ENCODE measurements at places on chromosomes 7 and 10.

- peak; percentile 21 for DNase-seq
These were observed 23.1 kb upstream of the MACC1 start for GRCh38 chr7:20240080-20240926.

DNA sequence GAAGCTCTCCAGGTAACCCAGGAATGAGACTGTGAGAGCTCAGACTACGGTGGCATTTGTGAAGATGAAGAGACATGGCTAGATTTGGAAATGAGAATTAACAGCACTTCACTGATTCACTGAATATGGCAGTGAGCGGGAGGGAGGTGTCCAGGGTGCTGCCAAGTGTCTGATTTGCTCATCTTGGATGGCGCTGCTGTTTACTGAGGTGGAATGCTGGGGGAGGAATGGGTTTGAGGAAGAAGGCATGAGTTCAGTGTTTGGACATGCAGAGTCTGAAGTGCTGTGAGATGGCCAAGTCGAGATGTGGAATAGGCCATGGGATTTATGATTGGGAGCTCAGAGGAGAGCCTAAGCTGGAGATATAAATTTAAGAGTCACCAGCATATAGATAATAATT, 437.1 kb upstream of the NPVF start:
- DNase-seq: no peak

- DNase-seq: no peak
These were observed 78.0 kb downstream of the FAM13C start for GRCh38 chr10:59284118-59284975.

GRCh38 chr7:47576866-47577306, 5.0 kb downstream of the TNS3 start:
- no peak for DNase-seq

GRCh38 chr10:69943292-69943820, 109.3 kb upstream of the MACROH2A2 start:
- no peak for DNase-seq

DNA sequence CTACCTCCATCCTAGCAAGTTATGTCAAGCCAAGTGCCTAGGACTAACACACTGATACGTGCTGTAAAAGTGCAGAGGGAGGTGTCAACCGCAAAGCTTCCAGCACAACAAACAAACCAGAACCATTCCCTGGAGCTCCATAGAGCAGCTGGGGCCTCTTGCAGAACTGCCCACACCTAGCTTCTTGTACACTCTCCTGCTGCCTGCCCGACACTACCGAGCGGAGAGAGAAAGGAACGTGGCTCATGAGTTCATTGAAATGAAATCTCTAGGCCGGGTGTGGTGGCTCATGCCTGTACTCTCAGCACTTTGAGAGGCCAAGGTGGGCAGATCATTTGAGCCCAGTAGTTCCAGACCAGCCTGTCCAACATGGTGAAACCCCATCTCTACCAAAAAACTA, 73.5 kb downstream of the MKI67 start:
- no peak for DNase-seq

GRCh38 chr7:25122373-25122772, 2.7 kb downstream of the CYCS start:
- DNase-seq: no peak

- no peak for DNase-seq
These were observed 420.6 kb downstream of the ARL4A start for GRCh38 chr7:13108061-13108460.

DNA sequence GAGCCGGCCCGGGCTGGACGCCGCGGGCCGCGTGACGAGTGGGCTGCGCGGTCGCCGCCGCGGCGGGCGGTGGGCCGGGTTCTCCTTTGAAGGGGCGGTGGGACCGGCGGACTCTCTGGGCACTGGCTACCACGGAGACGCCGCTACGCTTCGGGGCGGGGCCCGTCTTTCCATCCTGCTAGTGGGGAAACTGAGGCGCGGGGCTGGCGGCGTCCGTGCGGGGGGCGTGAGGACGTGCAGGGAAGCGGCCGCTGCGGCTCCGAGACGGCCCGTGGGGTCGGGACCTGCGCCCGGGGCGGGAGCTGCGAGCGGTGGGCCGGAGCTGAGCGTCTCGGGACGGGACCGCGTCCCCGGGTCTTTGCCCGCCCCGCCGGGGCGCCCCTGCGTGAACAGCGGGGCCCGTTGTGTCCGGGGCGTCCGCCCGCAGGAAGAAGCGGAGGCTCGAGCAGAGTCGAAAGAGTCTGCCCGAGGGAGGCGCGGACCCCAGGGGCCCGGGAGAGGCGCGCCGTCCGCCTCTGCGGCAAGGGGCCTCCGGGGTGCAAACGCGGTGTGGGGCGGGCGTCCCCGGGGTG, 548 bp upstream of the BNIP3 start:
- DNase-seq: peak; percentile 76

GRCh38 chr7:153396475-153396874, 636.9 kb downstream of the ACTR3B start:
- no peak for DNase-seq

DNA sequence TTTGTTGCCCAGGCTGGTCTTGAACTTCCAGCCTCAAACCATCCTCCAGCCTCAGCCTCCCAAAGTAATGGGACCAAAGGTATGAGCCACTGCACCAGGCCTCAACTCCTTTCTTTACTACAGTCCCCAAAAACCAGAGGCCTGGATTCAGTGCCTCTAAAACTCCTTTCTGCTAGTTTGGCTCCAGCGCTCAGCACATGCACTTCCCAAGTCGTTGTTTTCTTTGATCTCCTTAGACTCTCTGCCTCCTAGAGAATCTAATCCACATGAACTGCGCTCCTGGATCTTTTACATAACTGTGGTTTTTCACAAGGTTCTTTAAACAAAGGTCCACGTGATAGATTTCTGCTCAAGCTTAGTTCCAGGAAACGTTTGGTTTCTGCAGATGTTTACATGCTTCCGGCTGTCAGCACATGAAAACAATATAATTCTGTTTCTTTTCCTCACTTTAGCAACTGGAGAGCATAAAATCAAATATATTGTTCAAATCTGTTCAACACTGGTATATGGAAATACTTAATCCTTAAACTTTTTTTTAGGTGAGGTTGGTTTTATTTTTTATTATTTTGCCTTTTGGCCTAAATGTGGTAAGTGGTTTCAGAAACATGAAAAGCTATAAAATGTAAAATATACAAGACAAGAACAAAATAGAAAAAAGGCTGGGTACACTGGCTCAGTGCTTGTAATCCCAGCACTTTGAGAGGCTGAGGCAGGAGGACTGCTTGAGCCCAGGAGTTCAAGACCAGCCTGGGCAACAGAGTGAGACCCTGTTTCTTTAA, 270.5 kb upstream of the MKLN1 start:
- peak; percentile 37 for DNase-seq

GRCh38 chr10:79982362-79982800, 33.5 kb upstream of the SFTPD start:
- DNase-seq: peak; percentile 22

- no peak for DNase-seq
These were observed 58.5 kb downstream of the FGFR2 start for GRCh38 chr10:121539786-121540185.

- DNase-seq: no peak
These were observed 98.4 kb downstream of the SNX10 start for GRCh38 chr7:26390016-26390415.

DNA sequence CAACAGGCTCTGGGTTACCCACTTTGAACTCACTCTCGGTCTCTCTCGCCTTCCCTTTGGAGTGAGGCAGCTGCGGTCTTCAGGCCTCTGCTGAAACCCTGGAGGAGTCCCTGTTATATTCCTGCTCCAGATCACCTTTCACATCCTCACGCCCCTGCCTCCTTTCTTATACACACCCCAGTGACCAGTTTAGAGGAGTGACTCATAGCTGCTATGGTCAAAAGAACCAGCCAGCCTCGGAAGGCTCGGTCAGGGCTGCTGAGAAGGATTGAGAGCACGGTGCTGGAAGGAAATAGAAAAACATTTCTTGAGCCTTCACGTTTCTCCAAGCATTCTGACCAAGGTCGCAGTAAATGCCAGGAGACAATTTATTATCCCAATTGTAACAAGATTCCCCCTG, 28.3 kb upstream of the SVOPL start:
- DNase-seq: no peak

DNA sequence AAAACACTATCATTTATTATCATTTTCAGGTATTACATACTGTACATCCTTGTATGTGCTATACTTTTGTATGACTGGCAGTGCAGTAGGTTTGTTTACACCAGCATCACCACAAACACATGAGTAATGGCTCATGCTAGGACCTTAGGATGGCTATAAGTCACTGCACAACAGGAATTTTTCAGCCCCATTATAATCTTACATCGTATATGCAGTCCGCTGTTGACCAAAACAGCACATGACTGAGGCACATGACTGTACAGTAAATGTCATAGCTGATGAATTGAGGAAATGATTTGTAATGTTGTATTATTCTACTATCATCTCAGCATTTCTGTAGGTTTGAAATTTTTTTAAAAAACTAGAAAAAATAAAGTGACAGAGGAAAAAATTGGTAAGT, 38.6 kb downstream of the BPGM start:
- no peak for DNase-seq

DNA sequence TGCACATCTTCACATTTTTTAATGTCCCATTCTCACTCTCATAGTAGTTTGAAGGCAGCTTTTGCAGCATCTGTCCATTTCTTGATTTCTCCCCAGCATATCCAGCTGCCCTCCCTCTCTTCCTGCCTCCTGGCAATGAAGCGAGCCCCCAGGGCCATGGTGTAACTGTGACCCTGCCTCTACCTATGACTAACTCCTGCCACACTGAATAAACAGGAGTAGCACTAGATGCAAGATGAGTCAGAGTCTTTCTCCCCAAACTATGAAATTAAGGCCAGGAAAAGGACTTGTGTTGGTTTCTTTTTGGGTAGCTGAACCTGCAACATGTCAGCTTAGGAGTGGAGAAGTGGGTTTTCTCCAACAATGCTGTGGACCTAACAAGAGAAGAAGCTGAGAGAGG, 329.0 kb downstream of the RNLS start:
- no peak for DNase-seq

GRCh38 chr7:155665079-155665956, 20.9 kb downstream of the RBM33 start:
- no peak for DNase-seq

DNA sequence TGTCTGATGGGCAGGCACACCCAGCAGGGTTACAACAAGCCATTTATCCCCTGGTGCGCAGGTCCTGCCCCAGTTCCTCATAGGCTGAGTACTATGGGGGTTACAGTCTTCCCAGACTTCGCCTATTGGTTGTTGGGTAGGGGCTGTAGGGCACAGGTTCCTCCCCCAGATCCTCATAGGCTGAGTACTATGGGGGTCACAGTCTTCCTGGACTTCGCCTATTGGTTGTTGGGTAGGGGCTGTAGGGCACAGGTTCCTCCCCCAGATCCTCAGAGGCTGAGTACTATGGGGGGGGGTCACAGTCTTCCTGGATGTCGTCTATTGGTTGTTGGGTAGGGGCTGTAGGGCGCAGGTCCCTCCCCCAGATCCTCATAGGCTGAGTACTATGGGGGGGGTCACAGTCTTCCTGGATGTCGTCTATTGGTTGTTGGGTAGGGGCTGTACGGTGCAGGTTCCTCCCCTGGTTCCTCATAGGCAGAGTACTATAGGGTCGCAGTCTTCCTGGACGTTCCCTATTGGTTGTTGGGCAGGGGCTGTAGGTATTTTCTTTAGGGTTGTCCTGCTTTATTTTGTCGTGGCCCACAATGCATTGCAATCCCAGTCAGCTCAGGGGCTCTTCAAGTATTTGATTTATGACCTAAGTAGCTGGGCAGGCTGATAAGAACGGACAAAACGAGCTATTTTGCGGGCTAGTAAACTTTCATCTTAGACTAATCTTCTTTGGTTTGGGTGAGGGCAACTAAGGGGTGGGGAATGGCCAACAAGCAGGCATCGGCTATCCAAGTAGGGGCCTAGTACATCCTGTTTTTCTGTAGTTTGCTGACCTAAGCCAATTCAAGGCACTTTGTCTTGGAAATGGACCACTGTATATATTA, 3.4 kb downstream of the LRRC27 start:
- peak; percentile 87 for DNase-seq

GRCh38 chr10:93152136-93152535, 78.4 kb downstream of the CYP26A1 start:
- no peak for DNase-seq

DNA sequence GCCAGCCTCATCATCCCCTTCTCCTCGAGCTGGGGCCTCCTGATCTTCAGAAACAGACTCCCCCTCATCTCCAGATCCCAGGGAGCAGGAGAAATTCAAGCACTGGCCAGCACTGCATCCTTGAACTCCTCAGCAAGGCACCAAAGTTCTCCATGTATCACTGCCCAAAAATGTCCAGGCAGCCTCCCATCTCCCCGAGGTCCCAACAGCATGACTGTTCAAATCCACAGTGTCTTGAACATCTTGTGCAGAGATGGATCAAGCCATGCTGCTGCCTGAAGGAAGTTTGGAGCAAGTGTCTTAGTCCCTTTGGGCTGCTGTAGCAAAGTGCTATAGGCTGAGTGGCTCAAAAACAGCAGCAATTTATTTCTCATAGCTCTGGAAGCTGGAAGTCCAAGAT, 115.5 kb upstream of the GALNT17 start:
- DNase-seq: no peak

- DNase-seq: no peak
These were observed 22.4 kb upstream of the KLF6 start for GRCh38 chr10:3807211-3807927.

GRCh38 chr10:73758704-73759511, 14.7 kb downstream of the SEC24C start:
- no peak for DNase-seq

DNA sequence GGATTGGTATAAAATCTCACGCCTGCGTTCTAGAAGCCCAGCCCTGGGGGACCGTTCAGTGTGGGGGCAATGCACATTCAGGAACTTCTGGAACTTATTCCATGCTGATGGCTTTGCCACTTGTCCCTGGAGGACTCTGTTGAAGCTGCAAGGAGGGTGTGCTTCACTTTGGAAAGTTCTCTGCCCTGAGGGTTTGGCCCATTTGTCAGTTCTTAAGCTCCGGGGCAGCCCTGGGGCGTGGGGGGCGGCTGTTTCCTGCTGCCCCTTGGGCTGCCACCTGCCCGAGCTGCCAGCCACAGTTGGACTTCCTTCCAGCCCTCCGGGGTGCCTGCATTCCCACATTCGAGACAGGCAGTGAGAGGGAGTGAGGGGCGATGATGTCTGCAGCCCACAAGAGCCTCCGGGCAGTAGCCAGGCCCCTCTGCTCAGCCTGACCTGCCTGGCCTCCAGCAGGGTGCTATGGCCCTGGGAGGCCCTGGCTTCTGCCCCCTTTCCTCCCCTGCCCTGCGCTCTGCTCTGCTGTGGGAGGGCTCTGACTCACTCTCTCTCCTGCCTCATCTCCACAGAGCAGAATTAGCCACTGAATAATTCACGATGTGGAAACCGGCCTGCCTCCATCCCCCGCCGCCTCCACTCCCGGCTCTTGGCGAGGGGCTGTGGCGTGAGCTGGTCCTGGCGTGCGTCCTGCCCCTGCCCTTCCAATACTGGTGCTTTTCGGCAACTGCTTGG, 1.9 kb downstream of the TTYH3 start:
- no peak for DNase-seq
